ENCODE measurements at places on chromosomes 5 and 9.

GRCh38 chr5:103745353-103746065 lies 182.9 kb upstream of the NUDT12 start:
- DNase-seq = no peak

- no peak for DNase-seq
Observed at GRCh38 chr9:133971121-133971951, 20.8 kb downstream of the VAV2 start.

DNA sequence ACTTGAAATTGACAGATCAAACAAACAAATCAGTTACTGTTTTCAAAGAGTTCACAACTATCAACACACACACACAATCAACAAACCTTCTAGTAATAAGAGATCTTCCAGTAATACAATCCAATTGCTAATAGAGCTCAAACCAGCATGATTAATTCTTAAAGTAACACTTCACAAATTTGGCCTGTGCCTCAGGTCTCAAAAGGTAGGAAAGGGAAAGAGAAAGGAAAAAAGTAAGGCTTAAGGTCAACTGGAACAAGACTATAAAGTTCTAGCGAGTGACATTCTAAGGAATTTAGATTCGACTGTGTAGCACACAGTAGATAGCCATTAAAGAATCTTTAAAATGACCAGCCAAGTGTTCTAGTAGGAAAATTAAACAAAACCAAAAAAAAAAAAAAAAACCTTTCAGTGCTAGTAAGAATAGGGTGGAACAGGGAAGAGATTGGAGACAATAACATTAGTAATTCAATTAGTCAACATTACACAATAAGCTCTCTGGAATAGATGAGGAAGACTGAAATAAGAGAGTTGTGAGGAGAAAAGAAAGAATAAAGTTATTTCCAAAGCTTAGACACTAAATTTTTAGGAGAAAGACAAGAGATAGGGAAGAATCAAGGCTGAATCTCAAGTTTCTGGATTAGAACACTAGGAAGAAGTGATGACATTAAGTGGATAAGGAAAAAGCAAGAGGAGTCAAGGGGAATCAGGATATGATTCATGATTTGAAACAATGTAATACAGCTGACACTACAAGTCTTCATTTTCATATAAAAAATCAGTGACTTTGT lies 86.1 kb downstream of the FBXL17 start:
- DNase-seq = no peak

- no peak for DNase-seq
Observed at GRCh38 chr5:35780236-35780635, 76.5 kb upstream of the IL7R start.

DNA sequence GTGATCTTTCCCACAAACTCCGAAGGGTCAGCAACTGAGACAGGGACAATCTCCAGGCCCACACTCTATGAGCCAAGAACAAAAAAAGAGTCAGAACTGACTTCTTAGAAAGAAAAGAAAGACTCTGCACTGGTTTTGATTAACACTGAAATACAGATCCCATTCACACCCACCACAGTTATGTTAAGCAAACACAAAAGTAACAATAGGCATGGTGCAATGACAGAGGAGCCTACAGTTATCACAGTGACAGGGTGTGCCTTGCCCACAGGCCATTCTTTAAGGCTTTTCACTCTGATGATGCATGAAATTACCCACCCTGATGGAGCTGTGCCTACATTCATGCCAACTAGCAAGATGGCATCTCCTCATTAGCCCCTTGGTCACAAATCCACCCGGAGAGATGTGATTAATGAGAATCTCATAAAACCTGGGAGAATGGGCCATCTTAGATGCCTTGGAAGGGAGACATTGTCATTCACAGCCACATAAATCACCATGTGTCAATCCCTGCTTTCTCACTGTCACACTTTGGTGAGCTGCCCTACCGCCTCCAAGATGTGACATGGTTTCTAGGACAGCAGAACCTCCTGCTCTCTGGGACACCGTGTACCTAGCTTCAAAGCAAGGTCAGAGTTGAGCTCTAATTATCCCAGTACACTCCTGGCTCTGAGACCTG lies 27.6 kb upstream of the FSTL4 start:
- no peak for DNase-seq

DNA sequence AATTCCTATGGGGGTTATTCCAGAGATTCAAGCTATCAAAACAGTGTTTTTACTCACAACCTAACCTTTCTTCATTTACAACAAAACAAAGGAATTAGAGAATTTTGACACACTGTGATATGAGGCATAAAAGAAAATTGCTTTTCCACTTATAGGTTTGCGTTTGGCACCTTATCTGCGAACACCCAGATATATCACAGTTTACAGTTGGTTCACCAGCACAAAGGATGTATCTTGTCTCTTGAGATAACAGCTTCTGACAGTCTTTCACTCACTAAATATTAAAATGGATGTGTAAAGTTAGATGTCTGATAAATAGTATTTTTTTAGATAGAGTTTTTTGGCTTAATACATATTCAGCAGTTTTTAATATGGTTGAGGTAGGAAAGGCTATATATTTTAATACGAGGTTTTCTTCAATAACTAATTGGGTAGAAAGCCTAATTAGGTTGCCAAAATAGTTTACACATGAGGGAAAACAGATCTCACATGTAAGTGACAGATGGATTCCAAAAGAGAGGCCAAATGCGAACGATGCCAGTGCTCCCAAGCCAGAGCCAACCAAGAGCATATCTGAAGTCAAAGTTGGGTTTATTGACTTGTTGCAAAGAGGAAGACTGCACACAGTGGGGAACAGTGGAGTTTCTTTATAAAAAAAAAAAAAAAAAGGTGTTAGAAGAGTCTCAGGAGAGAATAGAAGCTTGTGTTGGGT lies 1495.2 kb downstream of the MAT2B start:
- DNase-seq = no peak
